Hepatocyte (in vitro differentiated cells): ENCODE measurements at places on chromosomes 4 and X. TPM values are rescaled to one million over a fixed set of nuclear protein-coding genes. Genes with fewer than 3 reads are reported as not detected.

The MAGEA1 gene
- not detected in 2 replicates for polyA plus RNA-seq

The FMR1NB gene
- polyA plus RNA-seq: not detected in 2 replicates

The STARD8 gene
- 1.1 and 2.8 TPM in 2 replicates for polyA plus RNA-seq

GRCh38 chrX:39195156-39195555 is 393.9 kb downstream of the MID1IP1 start:
- DNase-seq: no peak
